Endodermal cell (in vitro differentiated cells): ENCODE measurements at places on chromosomes 1 and 21. TPM values are rescaled to one million over a fixed set of nuclear protein-coding genes. Genes with fewer than 3 reads are reported as not detected.

Gene RNU1-4
- 2,322 to 3,611 TPM (median 3,596 TPM) in 3 replicates for total RNA-seq

Gene EXO1
- total RNA-seq: 10.0 to 30.9 TPM (median 28.2 TPM) in 3 replicates

Gene AKR7A3
- total RNA-seq: 0.92 and 1.2 TPM in 2 replicates

Gene GPBP1L1
- total RNA-seq: 115 to 126 TPM (median 117 TPM) in 3 replicates

Gene CDK18
- 49.9 and 58.1 TPM in 2 replicates for total RNA-seq

Gene PPIAL4G
- total RNA-seq: 0.11 TPM in 1 of 2 replicates, not detected in the other

Gene CLDN8
- total RNA-seq: not detected in 2 replicates

GRCh38 chr1:232951605-232952004 is 1.2 kb downstream of the NTPCR start:
- H3K27me3 ChIP-seq: no peaks in the 10 kb centered on the region
- H3K4me1 ChIP-seq: no peaks in the 10 kb centered on the region
- no peak for DNase-seq
- H3K27ac ChIP-seq: no peak overlapping the region
- peaks cover 7% of the 10 kb centered on the region for H3K36me3 ChIP-seq

GRCh38 chr1:2639203-2639602 is 6.4 kb upstream of the MMEL1 start:
- H3K27me3 ChIP-seq: no peaks in the 10 kb centered on the region
- DNase-seq: peak; percentile 48
- no peaks in the 10 kb centered on the region for H3K4me1 ChIP-seq
- no peak overlapping the region for H3K4me3 ChIP-seq
- no peaks in the 10 kb centered on the region for H3K36me3 ChIP-seq

DNA sequence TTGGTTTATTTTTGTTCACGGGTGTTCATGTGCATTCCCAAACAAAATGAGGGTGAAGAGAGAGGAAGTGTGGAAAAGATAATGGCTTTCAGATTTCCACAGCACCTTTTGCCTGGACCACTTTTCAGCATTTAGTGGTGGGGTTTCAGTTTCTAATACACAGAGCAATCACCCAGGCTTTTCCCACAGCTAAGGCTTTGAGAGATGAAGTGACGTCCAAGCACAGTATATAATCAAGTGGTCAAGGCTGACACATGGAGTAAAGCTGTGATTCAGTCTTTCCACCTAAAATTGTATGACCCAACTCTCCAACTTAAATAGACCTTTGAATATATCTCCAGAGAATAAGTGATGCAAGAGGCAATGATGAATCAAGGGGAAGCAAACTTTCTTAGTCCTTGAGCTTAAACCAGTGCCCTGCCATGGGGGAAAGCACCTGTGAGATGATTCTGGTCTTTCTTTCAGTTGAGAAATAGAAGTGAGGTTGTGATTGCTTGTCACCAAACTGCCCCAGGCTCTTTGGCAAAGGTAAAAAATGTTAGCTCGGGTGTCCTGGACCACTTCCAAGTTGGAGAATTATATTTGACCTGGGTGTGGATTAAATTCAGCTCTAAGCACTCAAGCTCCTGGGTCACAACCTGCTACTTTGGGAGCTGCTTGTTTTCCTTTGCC is 2.4 kb upstream of the PIK3R3 start:
- no peaks in the 10 kb centered on the region for H3K27me3 ChIP-seq
- no peaks in the 10 kb centered on the region for H3K36me3 ChIP-seq
- no peak for DNase-seq
- H3K4me1 ChIP-seq: peaks cover 11% of the 10 kb centered on the region

DNA sequence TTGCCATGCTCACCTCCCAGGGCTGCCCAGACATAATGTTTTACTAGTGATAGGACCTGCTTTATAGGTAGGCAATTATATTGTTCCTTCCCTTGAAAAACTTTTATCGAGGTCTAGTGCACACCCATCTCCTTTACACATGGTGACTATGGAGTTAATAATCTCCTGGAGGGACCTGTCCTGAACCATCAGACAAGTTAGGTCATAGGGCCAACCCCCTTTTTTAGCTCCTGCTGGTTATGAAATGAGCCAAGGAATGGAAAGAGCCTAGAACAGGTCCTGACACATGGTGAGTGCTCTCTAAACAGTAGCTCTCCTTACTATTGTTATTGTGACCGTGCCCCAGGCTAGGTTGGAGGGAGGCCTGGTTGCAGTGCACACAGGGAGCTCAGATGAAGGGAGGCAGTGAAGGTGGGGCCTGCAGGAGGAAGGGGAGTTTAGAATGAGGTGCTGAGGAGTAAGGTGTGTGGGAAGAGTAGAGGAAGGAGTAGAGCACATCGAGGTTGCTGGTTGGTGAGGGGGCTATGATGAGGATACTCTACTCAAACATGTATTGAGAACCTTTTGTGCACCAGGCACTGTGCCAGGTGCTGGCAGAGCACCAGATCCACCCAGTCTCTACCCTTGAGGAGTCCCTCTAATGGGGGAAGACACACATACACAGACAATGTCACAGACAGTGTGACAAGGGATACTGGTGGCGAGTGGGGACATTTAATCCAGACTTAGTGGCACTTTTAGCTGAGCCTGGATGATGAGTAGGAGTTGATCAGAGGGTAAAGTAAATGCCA is 14.1 kb upstream of the LMNA start:
- no peak for DNase-seq
- H3K27ac ChIP-seq: no peak overlapping the region
- peaks cover 3% of the 10 kb centered on the region for H3K4me1 ChIP-seq
- no peaks in the 10 kb centered on the region for H3K27me3 ChIP-seq
- peaks cover 65% of the 10 kb centered on the region for H3K36me3 ChIP-seq

GRCh38 chr1:185401019-185401418 is 84.0 kb upstream of the IVNS1ABP start:
- no peaks in the 10 kb centered on the region for H3K27me3 ChIP-seq
- peak; percentile 83 for DNase-seq
- H3K36me3 ChIP-seq: no peaks in the 10 kb centered on the region

DNA sequence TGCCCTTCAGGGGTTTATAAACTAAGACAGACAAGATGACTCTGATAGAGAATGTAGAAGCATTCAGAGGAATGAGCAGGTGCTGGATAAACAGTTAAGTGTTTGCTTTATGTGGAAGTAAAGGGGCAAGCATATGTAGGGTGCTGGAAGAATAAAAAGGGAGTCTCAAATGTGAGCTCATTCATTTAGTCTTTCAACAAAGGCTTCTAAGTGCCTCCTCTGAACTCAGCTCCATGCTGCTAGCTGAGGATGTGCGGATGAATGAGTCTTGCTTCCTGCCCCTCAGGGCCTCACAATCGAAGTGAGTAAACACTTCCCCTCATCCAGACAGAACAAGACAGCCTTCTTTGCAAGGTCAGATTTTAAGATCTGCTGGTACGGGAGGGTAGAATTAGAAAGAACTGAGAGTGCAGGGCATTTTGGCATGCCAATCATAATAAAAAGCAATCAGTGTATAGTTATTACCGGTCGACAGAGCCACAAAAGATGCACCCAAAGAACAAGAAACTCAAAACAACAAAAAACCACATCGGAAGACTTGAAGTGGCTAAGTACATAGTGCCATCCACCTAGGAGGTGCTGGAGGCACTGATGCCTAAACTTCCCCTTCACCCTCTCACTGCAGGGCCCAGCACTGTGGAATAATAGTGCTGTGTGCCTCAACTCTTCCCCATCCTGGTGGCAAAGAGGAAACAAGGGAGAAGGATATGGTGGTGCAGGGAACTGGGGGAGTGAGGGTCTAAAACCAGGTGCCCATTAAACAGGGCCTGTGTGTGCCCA is 69.8 kb downstream of the TNR start:
- no peak for DNase-seq
- H3K4me1 ChIP-seq: peaks cover 9% of the 10 kb centered on the region
- peak overlapping the region; percentile 34 for H3K27ac ChIP-seq
- H3K36me3 ChIP-seq: no peaks in the 10 kb centered on the region

DNA sequence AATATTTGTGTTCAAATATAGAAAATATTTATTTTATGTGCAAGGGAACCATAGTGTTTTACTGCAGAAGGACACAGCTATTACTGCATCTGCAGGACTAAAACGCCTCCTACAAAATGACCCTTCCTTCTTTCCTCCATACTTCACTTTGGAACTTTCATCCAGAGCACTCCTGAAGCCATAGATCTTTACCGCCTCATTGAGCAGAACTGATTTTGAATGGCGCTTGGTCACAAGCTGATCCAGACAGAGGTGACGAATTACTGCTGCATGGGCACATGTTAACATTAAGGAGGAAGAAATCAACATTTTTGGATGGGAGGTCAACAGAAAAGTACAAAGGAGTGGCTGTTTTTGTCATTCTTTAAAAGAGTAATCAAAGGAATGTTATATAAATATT is 931.6 kb downstream of the NCAM2 start:
- H3K27ac ChIP-seq: no peak overlapping the region
- no peaks in the 10 kb centered on the region for H3K4me1 ChIP-seq
- no peak overlapping the region for H3K4me3 ChIP-seq
- no peaks in the 10 kb centered on the region for H3K36me3 ChIP-seq
- no peak for DNase-seq

DNA sequence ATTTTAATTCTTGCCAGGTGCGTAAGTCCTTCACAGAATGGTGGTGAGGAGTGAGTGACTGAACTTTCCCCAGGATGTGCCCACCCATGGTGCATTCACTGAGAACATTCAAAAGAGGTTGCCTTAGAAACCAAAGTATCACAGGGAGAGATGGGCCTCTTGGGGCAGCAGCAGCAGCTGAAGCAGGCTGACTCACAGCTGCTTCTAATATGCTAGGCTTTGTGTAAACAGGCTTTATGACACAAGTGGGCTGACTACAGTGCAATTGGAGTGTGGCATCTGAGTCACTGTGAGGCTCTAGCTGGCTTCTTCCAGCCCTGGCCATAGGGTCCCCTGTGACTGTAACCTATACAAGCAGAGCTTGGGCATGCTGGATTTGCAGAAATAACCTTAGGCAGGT is 12.6 kb downstream of the PIGP start:
- peak; percentile 84 for DNase-seq
- H3K4me3 ChIP-seq: no peak overlapping the region
- H3K27ac ChIP-seq: peak overlapping the region; percentile 65
- peaks cover 3% of the 10 kb centered on the region for H3K36me3 ChIP-seq
- H3K27me3 ChIP-seq: no peaks in the 10 kb centered on the region

DNA sequence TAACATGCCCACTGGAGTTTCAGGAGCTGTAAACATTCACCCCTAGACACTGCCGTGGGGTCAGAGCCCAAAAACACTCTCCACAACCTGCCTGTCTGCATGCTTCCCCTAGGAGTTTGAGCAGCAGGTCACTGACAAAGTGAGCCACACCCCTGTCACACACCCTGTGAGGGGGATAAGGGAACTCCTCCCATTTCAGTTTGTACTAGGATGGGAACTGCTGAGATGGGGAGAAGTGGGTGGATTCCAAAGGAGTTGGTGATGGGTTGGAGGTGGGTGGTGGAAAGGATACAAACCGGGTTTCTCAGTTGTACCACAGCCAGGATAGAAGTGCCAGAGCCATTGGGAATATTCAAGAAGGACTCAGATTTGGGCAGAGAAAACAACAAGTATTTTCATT is 140.2 kb downstream of the MIS18A start:
- peak; percentile 42 for DNase-seq
- H3K27ac ChIP-seq: no peak overlapping the region
- no peak overlapping the region for H3K4me3 ChIP-seq
- peaks cover 12% of the 10 kb centered on the region for H3K4me1 ChIP-seq
- H3K36me3 ChIP-seq: no peaks in the 10 kb centered on the region

- no peaks in the 10 kb centered on the region for H3K27me3 ChIP-seq
- H3K36me3 ChIP-seq: no peaks in the 10 kb centered on the region
- peaks cover 6% of the 10 kb centered on the region for H3K4me1 ChIP-seq
- H3K4me3 ChIP-seq: no peak overlapping the region
These were observed 19.5 kb downstream of the FTCD start for GRCh38 chr21:46135782-46136395.

GRCh38 chr1:185156288-185156853 is 382 bp downstream of the TRMT1L start:
- H3K4me3 ChIP-seq: peak overlapping the region; percentile 99
- H3K27ac ChIP-seq: peak overlapping the region; percentile 94
- DNase-seq: no peak
- no peaks in the 10 kb centered on the region for H3K27me3 ChIP-seq

DNA sequence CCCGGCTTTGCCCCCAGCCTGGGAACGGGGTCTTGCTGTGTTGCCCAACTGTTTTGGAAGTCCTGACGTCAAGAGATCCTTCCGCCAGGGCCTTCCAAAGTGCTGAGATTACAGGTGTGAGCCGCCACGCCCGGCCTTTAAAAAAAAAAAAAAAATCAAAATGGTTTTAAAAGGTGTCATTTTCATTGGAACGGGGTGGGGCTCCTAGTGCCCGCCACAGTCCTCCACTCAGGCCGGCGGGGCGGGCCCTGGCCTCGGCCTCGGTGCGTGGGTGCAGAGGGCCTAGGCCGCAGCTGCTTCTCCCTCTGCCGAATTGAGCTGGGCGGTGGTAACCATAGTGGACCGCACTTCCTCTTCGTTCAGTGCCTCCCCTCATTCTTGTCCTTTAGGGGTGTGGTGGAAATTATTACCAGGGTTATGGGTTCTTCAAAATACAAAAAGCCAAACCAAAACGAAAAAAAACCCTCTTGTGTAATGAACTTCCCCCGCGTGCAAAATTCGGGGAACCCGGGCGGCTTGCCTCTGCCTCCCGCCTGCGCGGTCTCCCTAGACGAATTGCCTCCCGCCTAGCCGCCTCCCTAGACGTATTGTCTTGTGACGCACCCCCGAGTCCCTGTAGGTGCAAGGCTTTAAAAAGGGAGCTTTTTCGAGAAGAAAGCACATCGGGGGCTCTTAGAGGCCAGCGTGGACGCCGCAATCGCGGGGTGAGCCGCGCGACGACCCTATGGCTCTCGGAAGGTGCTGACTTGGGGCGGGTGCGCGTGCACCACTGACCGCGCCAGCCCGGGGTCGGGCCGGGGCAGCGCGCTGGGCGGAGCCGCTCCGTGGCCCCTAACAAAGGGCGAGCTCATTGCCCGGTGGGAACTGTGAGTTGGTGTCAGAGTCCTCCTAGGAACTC is 10.5 kb upstream of the SPEN start:
- no peaks in the 10 kb centered on the region for H3K27me3 ChIP-seq
- peak; percentile 70 for DNase-seq
- no peaks in the 10 kb centered on the region for H3K36me3 ChIP-seq
- no peaks in the 10 kb centered on the region for H3K4me1 ChIP-seq
- no peak overlapping the region for H3K27ac ChIP-seq

DNA sequence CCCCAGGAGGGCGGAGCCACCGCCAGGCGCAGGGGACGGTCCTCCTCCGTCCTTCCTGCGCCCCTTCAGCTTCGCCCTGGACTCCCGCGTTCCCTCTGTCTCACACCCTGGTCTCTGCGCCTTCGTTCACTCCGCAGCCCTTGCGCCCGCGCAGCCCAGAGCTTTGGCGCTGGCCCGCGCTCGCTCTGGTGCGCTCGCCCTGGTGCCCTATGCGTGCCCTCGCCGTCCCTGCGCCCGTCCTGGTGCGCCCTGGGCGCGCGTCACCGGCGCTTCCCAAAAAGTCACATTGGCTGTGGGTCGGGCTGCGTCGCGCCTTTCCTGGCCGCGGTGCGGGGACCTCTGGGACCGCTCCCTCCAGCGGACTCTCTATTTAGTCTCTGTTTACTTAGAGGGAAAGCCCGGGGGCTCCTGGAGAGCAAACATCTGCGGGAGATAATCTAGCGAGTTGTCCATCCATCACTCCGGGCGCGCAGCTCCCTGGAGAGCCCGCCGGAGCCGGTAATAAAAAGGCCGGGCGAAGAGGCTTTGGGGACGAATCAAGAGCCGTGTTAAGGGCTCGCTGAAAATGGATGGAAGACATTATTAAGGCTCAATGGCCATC is 178.6 kb downstream of the PRDM16 start:
- peaks cover 22% of the 10 kb centered on the region for H3K27me3 ChIP-seq
- peak overlapping the region; percentile 98 for H3K27ac ChIP-seq
- peak; percentile 73 for DNase-seq
- H3K4me1 ChIP-seq: peaks cover 8% of the 10 kb centered on the region
- H3K4me3 ChIP-seq: no peak overlapping the region

- no peaks in the 10 kb centered on the region for H3K4me1 ChIP-seq
- no peak for DNase-seq
- H3K36me3 ChIP-seq: no peaks in the 10 kb centered on the region
- no peaks in the 10 kb centered on the region for H3K27me3 ChIP-seq
- H3K27ac ChIP-seq: no peak overlapping the region
These were observed 6.1 kb downstream of the CD101 start for GRCh38 chr1:117007719-117008013.
